ENCODE measurements at places on chromosomes 3 and 15.

DNA sequence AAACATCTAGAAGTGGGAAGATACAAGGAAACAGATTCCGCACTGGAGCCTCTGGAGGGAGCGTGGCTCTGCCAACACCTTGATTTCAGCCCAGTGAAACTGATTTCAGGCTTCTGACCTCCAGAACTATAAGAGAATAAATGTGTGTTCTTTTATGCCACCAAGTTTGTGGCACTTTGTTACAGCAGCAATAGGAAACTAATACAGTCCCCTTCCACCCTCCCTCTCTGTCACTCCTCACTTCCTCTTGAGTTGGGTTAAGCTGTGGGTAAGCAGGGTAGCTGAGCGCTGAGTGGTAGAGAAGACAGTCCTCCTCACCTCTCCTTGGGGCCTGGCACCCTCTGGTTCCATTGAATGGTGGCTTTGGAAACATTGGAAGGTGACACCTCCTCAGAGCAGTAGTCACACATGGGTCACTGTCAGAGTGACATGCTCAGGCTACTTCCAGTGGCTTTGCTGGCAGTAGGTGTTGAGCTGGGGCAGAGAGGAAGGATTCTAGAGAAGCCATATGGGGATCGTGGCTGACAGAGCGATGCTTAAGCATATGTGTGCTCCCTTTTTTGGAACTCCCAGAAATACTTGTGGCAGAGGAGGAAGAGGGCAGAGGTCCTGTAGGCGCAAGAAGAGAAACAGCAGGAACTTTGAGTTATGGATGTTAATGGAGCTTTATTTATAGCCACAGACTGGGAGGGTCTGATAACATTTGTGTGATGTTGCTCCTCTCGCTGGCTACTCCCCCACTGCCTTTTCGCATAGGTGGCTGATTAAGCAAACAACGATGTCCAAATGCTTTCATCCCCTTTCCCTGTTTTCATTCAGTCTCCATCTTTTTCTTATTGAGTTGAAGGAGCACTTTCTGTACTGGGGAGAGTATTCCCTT, 14.8 kb upstream of the HCN4 start:
- no peak for DNase-seq

DNA sequence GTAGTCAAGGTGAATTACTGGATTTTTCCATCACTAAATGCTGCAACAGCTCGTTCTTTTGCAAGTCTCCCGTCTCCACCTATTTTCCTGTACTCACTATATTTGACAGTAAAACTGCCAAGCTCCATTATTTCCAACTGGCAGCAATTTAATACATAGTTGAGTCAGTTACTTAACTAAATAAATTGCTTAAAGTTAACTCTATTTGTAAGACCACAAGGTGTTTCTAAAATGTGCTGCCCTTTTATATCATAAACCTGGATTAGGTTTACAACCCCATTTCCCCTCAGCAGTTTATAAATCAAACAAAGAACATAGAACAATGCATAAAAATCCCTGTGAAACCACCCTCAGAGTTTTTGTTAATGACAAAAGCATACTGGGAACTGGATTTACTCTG, 211.4 kb upstream of the DPH6 start:
- DNase-seq: no peak

DNA sequence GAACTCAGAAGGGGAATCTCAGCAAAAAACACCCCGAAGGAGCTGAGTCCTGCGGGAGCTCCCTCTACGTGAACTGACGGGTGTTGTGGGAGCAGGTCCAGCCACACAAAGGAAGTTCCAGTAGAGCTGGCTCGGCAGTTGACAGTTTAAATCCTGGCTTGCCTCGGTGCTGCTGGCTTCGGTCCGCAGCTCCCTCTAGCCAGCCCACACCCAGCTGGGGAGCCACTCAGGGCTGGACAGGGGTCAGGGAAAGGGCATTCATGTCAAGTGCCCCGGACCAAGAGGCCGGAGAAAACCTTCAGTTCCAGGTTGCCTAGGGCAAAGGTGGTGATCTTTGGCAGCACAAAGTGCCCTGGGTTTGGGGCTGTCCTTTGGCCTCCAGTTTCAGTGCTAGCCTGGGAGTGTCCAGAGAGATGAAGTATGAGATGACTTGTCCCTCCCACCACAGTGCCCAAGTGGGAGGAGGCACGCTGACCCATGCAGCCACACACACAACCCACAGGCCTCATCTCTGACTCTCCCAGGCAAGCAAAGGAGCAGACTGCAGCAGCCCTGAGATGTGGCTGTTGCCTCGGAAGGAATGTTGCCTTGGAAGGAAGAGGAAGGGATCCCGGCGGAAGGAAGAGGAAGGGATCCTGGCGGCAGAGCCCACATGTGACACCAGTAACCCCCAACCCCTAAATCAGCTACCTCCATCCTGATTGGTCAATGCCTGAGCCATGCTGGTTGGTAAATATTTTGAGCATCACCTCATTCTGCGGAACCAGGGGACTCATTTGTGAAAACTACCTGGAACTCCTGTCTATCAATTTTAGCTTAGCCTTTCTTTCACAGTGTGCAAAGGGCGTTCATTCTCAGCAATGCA, 13.9 kb upstream of the ANPEP start:
- no peak for DNase-seq

GRCh38 chr3:94185753-94186152, 122.9 kb downstream of the NSUN3 start:
- no peak for DNase-seq

- DNase-seq: no peak
Observed at GRCh38 chr3:12097971-12098370, 60.7 kb downstream of the TIMP4 start.

- no peak for DNase-seq
Observed at GRCh38 chr3:76436894-76437293, 603.0 kb upstream of the ROBO2 start.

DNA sequence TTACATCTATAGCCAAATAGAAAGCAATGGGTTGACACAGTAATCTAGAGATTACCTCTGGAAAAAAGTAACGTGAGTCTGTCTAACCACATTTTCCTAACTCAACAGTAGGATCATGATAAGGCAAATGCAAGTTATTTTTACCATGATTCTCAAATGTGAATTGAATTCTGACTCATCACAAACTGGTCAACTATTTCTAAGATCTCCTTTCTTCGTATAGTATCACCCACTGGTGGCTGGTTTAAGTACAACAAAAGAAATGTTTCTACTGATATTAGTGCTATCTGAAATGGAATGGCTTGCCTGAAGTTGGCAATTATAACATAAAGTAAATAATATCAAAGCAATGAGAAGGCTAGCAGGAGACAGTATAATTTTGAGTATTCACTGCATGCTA, 102.2 kb downstream of the ABI3BP start:
- no peak for DNase-seq

GRCh38 chr15:98433856-98434255, 214.5 kb upstream of the IGF1R start:
- no peak for DNase-seq
